ENCODE measurements at places on chromosomes 1 and 21.

DNA sequence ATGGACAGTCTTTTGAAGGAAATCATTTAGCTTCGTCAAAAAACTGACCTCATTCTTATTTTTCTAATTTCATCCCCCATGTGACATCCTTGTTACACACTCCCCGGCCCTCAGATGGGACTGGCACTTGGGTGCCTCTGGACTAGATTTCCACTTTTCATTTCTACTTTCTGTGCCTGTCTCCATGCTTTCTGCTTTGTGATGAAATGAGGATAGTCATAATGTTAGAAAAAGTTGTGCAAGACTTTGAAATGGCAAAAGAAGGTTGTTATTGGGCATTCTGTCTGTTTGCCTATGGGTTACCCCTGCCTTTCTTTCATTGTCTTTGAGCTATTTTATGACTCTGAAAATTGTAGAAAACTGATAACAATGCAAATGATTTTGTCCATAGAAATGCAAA, 54.9 kb downstream of the MDM4 start:
- DNase-seq: no peak

- DNase-seq: no peak
Observed at GRCh38 chr1:30701258-30701633, 22.1 kb downstream of the MATN1 start.

DNA sequence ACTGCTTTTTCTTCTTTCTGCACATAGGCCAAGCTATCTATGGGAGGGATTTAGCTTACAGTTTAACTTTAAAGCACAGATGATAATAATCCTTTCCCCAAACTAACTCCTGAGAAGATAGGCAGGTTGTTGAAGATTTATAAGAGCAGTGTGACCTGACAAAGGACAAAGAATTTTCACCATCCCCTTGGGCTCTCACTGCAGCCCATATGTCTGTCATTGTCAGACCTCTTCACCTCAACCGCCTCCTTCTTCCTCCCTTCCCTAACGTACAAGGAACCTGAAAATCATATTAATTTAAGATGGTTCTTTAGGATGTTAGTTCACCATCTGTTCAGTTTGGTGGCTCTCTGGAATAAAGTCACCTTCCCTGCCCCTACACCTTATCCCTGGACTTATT, 5.0 kb downstream of the RNU1-2 start:
- no peak for DNase-seq

DNA sequence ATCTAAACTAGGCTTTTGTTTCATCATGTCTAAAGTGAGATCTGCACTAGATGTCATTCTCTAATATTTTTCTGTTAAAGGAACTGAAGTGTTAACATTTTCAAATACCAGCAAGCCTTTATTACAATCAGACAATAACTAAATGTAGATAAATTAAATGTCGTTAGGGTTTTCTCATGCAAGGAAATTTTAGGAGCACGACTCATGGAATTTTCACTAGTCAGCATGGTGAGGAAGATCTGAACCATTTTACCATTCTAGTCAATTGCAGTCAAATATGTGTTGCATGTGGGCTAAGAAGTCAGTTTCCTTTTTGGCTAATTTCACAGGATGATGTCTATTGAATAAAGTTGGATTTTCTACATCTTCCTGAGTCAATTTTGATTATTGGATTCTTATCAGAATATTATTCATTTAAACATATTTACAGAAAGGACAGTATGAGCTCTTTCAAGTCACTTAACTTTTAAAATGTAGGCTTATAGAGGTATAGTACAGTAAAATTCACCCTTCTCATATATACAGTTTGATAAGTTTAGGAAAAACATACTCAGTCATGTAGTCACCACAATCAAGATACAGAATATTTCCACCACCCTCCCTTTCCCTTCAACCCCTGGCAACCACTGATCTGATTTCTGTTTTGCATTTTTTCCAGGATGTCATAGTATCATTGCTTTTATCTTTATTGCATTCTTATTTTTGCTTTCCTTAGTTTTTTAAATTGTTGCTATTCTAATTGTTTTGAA, 9.2 kb downstream of the GCSAML start:
- DNase-seq: no peak

- DNase-seq: no peak
Observed at GRCh38 chr1:191907121-191907520, 251.1 kb upstream of the RGS18 start.

DNA sequence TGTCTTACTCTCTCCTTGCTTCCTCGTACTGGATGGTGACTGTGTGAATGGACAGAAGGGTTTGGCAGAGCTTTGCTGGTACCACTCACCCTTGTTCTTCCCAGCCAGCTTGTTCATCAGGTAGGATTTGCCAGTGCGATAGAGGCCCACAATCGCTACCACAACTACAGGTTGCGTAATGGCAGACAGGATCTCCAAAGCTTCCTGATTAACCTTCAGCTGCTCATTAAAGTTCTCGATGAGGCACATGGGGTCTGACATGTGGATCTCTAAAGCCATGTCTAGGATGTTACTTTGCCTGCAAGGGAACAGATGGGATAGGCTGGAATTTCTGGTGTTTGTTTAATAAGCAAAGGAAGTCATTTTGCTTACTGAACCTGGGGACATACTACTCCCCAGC, 3.4 kb downstream of the GBP5 start:
- no peak for DNase-seq

DNA sequence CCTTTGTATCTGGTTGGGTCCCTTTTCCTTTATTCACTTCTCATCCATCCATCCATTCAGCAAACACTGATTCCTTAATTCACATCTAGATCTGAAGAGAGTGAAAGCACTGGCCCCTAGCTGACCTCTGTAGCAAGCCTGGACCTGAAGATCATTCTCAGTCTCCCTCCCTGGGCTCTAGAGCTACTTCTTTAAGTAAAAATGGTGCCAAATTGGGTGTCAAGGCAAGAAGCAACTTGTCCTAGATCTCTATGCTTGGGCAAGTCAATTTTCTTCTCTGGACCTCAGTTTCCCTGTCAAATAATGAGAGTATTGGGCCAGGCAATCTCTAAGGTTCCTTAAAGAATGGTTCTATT, 36.1 kb downstream of the PLXNA2 start:
- no peak for DNase-seq

DNA sequence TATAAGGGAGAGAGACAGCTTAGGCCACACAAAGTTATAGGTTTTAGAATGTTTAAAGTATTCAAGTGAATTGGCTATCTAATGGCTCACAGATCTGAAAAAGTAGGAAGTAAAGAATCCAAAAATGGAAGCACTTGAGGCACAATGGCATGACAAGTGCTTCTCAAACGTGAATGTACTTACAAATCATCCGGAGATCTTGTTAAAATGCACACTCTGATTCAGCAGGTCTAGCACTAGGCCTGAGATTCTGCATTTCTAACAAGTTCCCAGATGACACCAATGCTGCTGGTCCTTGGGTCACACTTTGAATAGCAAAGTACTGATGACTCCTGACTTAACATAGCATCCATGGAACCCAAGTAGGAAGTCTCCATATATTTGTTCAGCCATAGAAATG, 20.9 kb upstream of the AGL start:
- DNase-seq: no peak

- no peak for DNase-seq
Observed at GRCh38 chr1:14891991-14892390, 261.6 kb upstream of the TMEM51 start.

GRCh38 chr1:67818725-67819301, 14.5 kb downstream of the GNG12 start:
- DNase-seq: no peak

- DNase-seq: no peak
Observed at GRCh38 chr1:156476501-156477298, 23.9 kb downstream of the MEF2D start.

GRCh38 chr1:38685388-38685787, 174.2 kb downstream of the RRAGC start:
- no peak for DNase-seq

DNA sequence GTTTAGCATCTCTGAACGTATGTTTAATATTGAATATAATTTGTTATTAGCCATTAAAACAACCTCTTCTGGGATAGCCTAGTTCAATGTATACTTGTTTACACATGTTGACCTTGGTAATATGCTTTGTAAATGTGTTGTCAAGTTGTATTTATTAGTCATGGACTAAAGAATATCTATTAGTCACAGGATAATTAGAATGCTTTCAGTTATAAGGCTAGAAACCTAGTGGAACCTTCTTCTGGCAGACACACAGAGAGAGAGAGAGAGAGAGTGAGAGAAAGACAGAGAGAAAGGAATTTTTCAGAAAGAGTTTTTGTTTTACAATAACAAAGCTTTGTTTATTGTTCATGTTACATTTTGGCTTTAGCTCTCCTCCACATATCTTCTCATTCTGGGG, 181.1 kb upstream of the APP start:
- no peak for DNase-seq

- no peak for DNase-seq
Observed at GRCh38 chr1:216643176-216643575, 80.1 kb downstream of the ESRRG start.

- DNase-seq: no peak
Observed at GRCh38 chr1:17212487-17213121, 7.7 kb downstream of the PADI1 start.

- no peak for DNase-seq
Observed at GRCh38 chr21:27173053-27173452, 206.2 kb upstream of the ADAMTS5 start.

- DNase-seq: peak; percentile 5
Observed at GRCh38 chr1:26857473-26858060, 5.4 kb upstream of the SFN start.

DNA sequence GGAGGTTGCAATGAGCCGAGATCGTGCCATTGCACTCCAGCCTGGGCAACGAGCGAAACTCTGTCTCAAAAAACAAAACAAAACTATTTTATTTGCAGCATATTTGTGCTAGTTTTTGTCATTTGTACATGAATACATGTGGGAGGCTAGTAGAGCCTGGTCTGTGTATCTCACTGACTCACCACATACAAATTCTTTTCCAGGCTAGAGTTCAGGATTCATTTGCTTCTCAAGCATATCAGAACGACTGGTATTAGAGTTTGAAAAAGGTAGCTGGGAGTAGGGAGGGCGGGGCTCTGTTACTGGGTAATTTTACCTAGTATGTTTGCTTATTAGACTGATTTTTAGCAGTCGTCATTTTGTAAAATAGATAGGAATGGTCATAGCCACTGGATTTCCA, 4.5 kb upstream of the TOR3A start:
- DNase-seq: no peak

DNA sequence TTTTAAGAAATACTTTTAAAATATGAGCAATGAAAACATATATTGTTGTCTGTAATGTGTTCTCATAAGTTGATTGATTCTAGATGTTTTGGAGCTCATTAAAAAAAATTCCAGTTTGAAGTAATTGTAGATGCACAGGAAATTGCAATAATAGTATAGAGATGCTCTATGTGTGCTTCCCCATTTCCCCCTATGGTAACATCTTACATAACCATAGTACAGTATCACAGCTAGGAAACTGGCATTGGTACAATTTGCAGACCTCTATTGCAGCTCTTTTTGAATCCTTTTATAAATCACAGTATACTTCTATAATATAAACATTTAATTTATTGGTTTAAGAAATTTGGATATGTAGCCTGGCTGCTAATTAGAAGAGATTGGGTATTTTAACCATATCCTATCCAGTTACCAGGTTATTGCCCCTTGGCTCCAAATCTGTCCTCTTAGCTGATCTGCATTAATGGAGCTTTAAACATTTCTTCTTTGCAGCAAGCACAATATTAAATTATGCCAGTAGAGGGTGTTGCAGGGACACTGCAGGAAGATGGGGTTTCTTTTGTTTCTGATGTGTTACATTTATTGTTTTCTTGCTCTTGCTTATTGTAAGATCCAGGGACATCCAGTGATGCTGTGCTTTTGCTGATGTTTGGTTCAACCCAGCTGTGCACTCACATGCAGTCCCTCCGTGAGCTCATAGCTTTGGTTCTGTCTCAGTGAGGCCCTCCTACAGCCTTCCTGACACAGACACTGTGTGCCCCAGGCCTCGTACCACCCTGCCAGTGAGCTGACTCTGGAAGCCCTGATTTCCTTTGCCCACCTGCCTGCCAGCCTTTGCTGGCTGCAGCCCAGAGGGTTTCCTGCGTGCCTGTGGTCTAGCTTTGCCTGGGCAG, 103.3 kb downstream of the RABGAP1L start:
- peak; percentile 68 for DNase-seq

DNA sequence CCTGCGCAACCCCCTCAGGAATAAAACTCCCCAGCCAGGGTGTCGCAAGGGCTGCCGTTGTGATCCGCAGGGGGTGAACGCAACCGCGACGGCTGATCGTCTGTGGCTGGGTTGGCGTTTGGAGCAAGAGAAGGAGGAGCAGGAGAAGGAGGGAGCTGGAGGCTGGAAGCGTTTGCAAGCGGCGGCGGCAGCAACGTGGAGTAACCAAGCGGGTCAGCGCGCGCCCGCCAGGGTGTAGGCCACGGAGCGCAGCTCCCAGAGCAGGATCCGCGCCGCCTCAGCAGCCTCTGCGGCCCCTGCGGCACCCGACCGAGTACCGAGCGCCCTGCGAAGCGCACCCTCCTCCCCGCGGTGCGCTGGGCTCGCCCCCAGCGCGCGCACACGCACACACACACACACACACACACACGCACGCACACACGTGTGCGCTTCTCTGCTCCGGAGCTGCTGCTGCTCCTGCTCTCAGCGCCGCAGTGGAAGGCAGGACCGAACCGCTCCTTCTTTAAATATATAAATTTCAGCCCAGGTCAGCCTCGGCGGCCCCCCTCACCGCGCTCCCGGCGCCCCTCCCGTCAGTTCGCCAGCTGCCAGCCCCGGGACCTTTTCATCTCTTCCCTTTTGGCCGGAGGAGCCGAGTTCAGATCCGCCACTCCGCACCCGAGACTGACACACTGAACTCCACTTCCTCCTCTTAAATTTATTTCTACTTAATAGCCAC, 696 bp downstream of the TGFB2 start:
- peak; percentile 91 for DNase-seq

- DNase-seq: no peak
Observed at GRCh38 chr1:28449904-28450303, 55.9 kb upstream of the RCC1 start.

- no peak for DNase-seq
Observed at GRCh38 chr1:108575375-108575774, 15.5 kb downstream of the EEIG2 start.

DNA sequence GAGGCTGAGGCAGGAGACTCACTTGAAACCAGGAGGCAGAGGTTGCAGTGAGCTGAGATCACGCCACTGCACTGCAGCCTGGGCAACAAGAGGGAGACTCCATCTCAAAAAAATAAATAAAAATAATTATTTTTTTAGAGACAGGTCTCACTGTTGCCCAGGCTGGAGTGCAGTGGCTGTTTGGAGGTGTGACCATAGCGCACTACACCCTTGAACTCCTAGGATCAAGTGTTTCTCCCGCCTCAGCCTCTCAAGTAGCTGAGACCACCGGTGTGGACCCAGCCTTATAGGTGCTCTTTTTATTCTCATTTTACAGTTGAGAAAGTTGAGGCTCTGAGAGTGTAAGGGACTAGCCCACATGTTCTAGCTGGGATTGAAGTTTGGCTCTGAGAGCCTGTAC, 15.6 kb upstream of the GRHL3 start:
- no peak for DNase-seq

GRCh38 chr1:152160576-152160975, 1.5 kb upstream of the RPTN start:
- DNase-seq: no peak
